ENCODE measurements at places on chromosomes 2 and 18.

- no peak for DNase-seq
Observed at GRCh38 chr2:58620093-58620492, 379.0 kb upstream of the FANCL start.

DNA sequence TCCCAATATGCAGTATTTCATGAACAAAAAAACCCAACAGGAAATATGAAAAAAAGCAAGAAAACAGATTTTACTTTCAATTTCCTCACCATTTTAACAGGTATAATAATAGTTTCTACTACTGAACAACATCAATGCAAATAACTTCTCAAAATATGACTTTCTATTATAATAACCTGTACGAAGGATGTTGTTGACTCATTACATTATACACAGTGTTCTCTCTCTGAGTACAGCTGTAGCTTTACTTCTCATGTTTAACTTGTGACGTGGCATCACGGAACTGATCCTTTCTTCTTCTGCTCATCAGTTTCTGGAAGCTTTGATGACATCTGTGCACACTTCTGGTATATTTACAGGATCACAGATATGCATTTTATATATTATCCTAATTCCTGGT, 40.0 kb downstream of the FAM228A start:
- DNase-seq, result no peak

- no peak for DNase-seq
Observed at GRCh38 chr2:68569604-68570003, 73.8 kb upstream of the PROKR1 start.

GRCh38 chr2:696999-697627, 19.9 kb upstream of the TMEM18 start:
- no peak for DNase-seq

DNA sequence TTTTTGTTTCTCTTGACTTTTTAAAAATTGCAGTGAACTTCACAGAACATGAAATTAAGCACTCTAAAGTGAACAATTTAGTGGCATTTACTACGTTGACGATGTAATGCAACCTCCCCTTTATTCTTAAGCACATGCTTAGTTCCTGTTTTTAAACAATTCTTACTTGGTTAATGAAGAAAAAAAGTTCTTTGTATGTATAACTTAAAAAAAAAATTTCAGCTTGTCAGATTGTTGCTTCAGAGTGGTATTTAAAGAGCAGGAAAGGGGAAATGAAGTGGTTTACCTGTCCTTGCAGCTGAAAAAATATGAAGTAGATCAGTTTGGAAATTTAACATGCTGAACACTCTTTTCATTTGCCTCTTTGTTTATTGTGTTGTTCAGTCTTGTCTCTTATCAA, 95.7 kb upstream of the RASGRP3 start:
- no peak for DNase-seq

Measured in NCI-H2029 (cell line).